ENCODE measurements at places on chromosomes 2 and 18.
A peak's percentile ranks its signal among the peaks of the same experiment; 100 is the strongest.

GRCh38 chr2:111030945-111031344, 89.8 kb upstream of the BCL2L11 start:
- DNase-seq: no peak

DNA sequence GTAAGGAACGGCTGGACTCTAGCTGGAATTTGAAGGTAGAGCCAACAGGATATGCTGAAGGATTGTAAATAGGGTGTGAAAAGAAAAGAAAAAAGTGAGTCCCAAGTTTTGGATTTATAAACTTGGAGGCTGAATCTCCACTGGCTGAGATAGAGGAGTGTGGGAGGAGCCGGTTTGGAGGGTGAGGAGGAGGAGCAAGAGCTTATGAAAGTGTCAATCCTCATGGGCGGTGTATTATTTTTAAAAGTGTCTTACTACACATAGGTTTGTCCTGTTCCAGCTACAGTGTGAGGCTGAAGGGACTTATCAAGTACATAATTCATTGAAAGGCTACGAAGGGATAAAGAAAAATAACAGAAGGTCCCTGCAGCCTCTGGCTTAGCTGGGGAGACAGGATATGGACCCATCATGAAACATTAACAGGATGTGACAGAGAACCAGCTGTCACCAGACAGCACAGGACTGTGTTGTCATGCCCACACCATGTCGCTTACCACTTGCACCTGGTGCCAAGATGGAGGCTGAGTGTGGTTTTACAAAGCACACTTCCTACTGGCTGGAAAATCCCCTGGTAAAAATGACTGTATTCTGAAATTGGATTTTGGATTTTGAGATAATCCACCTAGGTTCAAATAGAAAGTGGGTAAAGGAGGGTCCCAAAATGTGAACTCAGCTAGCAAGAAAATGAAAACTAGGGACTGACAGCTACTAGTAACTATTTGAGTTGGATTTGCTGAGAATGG, 2.5 kb upstream of the MREG start:
- peak; percentile 34 for DNase-seq

GRCh38 chr18:55983433-55983832, 395.4 kb upstream of the TCF4 start:
- DNase-seq: no peak

DNA sequence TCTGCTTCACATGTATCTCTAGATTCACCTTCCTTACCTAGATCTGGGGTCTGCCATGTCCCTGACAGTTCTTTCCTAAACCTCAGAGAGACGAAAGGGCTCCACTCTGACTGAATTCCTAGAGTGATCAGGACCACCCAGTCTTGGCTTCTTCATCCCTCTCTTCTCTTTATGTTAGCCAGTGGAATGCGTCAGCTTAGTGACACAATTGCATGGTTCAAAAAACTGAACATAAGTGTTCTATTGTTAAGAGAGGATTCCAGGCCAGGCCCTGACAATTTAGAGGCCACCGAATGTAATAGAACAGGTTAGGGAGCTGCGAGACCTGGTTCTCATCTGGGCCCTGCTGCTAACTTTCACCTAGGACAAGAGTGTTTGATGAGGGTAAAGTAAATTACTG, 10.0 kb downstream of the PRELID3A start:
- DNase-seq: no peak

DNA sequence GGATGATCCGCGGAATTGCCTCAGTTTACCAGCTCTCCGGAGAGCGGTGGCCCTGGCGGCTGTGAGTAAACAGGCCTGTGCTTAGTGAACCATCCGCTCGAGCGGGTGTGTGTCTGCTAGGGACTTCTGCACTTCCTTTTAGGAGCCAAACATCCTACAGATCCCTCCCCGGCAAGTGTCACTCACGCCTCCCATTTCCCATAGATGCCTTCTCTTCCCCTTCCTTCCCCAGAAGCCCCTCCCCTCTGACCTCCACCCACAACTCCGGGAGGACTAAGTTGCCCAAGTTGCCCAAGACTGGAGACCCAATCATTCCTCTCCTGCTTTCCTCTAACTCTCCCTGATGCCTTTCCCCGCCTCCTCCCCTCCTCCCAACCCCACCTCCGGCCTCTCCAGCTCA, 2.9 kb downstream of the C1QL2 start:
- DNase-seq: no peak

DNA sequence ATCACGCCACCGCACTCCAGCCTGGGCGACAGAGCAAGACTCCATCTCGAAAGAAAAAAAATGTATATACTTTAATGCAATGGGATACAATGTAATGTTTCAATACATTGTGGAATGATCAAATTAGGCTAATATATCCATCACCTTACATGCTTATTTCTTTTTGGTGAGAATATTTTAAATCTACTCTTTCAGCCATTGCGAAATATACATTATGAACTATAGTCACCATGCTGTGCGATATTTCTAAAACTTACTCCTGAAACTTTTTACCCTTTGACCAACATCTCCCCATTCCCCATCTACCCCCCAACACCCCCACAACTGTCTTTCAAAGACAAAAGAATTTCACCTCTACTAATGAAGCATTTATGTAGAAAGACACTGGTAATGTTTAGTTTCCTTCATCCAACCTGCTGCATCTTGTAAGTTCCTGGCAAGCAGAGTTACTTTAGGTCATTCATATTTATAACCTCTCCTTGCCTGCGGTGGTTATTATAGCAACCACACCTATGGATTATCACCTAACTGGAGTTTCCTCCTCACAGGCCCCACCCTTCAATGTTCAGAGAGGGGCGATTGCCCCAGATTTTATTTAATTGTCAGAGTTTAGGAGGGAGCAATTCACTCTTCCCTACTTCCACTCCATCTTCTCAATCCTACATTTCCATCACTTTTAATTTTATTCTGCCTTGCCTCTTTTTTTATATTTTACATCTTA, 1.2 kb upstream of the ME2 start:
- DNase-seq: no peak

DNA sequence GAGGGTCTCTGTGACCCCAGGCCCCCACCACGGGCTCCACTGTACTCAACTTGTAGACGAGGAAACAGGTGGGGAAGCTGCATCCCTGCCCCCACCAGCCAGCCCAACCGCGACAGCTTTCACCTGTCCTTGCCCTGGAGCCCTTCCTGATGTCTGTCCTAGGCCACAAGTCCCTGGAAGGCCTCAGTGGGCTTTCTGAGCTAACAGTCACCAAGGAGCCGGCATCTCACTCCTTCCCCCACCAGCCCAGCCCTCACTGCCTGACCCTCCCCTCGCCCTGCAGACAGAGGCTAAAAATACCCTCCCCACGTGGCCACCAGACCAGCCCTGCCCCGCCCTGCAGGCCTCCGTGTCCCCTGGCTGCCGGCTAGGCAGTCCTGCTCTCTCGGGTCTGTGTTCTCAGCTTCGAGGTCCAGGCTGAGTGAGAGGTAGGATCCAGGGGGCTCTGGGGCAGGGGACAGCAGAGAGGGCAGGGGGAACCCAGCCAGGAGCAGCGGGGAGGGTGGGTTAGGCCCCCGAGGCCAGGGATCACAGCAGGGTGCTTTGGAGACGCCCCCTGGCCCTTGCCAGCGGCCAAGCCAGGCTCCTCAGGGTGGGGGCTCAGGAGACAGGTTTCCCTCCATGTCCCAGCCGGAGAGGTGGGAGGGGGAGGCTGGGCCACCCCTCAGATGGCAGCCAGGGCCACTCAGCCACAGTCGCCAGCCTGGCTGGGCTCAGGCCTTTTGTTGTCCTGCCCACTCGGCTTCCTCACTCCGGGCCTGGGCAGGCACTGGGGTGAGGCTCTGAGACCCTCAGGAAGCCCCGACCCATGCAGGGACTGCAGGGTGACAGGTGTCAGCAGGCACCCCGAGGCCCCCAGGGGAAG, at the start of gene KLHL30:
TSS of gene KLHL30 (plus strand) at position 338 of the 865 bp plus-strand sequence. CDS start 2,087 bp downstream, outside the sequence.
- no peak for DNase-seq

DNA sequence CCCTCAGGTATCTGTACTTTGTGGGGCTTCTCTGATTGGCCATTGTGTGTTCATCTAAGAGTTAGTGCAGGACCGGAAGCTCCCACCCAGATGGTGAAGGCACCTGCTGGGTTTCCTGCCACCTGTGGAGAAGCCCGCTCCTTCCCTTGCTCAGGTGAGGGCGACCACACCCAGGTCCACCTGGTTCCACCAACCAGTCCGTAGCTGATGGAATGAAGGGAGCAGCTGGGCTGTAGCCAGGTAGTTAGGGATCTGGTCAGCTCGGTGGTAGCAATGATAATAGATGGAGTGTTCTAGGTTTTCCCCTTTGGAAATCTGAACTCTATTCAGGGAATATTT, 16.0 kb downstream of the SH3BP4 start:
- DNase-seq: no peak

DNA sequence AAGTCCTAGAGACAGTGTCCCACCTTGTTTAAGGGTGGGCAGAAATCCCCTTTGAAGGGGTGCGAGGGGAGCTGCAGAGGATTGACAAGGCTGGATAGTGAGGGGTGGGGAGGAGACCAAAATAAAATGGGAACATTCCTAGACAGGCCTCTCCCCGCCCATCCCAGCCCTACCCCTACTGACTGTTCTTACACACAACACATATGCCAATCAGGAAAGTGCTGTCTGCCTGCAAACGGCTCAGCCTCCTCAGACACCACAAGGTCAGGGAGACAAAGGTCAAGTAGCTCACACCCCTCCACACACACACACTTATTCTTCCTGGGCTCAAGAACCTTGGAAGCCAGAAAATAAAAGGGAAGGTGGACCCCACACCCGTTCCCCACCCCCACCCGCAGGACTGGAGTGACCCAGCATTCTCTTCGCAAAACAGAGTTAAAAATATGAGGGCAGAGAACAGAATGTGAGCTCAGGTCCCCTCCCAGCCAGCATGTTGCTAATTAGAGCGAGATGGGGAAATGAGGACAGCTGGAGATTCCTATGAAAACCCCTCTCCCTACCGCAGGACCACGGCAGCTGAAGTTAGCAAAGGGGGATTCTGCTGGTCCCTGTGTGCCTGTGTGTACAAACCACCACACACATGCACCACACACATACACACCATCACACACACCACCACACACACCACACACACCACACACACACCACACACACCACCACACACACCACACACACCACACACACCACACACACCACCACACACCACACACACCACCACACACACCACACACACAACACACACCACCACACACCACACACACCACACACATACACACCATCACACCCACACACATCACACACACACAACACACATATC, 197.8 kb downstream of the TNS1 start:
- DNase-seq: no peak

DNA sequence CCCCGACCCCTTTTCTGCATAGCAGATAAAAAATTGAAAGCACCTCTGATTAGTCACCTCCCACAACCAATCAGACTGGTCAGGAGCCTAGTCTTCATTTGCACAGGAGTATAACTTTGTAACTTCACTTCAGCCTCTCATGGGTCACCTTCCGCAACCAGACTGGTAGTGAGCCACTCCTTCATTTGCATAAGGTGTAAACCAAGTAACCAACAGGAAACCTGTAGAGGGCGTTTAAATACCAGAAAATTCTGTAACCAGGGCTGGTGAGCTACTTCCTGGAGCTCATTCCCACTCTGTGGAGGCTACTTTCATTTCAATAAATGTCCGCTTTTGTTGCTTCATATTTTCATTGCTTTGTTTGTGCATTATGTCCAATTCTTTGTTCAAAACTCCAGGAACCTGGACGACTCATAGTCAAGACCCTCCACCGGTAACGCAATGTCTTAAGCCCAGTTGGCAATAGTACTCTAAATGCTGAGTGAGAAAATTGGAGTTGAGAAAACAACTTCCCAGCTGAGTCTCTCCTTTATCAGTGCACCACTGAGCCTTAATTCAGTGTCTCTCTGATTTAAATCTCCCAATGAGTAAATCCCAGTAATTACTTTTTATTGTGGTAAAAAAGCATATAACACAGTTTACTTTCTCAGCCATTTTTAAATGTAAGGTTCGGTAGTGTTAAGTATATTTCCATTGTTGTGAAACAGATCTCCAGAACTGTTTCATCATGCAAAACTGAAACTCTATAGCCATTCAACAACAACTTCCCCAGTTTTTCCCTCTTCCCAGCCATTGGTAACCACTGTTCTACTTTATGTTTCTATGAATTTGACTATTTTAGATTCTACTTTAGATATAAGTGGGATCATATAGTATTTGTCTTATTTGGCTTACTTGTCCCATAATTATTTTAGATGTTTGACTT, 392.7 kb upstream of the SLC8A1 start:
- no peak for DNase-seq

DNA sequence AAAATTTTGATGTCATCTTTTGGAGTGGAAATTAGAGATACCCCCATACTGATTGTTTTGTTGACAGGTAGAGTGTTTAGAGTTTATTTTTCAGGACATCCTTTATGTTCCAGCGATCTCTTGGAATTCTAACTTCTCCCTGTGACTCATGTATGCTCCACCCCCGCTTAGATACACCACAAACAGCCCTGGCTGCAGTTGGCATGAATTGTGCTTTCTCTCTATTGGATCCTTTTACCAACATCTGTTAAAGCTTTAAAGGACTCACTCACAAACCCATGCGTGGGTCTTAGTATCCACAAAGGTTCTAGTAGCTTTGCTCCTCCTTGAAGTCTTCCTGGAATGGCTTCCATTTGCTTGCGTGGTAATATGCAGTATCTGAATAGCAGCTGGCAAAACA, 409.5 kb upstream of the POU3F3 start:
- DNase-seq: no peak

DNA sequence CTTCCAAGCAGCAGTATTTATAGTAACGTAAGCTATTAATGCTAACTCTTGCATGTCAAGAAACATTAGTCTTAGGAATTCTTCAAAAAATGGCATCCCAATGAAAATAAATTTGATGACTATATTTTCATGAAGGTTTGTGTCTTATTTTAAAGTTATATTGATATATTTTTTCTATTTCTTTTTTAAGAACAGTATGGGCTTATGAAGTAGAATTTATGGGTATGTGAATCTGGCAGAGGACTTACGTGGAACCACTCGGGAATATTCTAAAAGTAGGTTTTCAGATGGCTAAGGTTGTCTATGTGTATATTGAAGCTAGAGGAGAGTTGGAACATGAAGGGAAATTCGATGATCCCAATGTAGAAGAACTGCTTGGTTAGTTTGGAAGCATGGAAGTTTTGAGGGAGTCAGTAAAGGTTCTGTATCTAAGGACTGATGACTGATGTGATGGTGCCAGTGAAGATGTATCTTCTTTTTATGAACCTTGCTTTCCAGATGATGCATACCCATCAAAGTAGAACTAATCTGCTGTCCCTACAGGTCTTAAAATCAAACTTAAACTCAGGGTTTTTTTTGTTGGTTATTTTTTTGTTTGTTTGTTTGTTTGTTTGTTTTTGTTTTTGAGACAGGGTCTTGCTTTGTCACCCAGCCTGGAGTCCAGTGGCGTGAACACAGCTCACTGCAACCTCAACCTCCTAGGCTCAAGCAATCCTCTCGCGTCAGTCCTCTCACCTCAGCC, 39.5 kb downstream of the DDX1 start:
- no peak for DNase-seq

- no peak for DNase-seq
These were observed 58.8 kb upstream of the ST8SIA5 start for GRCh38 chr18:46815661-46816060.

All from T-helper 1 cell (primary cell).